Activated T-cell treated with anti-CD3 and anti-CD28 coated beads for 4 hours (primary cell): ENCODE measurements at places on chromosomes 16 and 17.

GRCh38 chr16:35210681-35211433 is 1751.4 kb downstream of the TP53TG3F start:
- no peak for DNase-seq

DNA sequence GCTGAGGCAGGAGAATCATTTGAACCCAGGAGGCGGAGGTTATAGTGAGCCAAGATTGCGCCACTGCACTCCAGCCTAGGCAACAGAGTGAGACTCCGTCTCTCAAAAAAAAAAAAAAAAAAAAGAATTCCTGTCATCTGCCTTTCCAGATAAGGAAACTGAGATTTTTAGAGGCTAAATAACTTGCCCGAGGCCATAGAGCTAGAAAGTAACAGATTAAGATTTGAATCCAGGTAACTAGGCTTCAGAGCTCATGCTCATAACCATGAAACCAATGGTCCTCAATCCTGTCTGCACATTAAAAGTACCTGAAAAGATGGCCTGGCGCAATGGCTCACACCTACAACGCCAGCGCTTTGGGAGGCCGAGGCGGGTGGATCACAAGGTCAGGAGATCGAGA is 9.5 kb downstream of the NCBP3 start:
- DNase-seq = no peak

DNA sequence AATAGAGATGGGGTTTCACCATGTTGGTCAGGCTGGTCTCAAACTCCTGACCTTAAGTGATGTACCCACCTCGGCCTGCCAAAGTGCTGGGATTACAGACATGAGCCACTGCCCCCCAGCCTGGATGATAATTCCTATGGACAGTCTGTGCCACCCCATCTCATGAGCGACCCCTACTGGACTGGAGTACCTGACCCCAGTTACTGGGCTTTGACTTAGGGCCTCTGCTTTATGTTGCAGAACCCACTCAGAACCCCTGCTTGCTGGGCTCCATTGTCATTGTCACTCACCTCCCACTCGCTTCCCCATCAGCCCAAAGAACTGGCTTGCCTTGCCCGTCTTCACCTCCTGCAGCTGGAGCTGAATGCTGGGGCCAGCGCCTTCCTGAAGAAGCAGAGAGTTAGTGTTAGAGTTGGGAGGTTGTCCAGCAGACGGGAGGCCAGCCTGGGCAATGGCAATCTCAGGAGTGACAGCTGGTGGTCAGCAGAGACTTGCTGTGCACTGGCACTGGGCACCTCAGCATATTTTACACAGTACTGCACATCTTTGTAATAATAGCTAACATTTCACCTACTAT is 4.0 kb downstream of the TAC4 start:
- no peak for DNase-seq

GRCh38 chr16:54355251-54355650 is 68.7 kb upstream of the IRX3 start:
- DNase-seq = no peak

DNA sequence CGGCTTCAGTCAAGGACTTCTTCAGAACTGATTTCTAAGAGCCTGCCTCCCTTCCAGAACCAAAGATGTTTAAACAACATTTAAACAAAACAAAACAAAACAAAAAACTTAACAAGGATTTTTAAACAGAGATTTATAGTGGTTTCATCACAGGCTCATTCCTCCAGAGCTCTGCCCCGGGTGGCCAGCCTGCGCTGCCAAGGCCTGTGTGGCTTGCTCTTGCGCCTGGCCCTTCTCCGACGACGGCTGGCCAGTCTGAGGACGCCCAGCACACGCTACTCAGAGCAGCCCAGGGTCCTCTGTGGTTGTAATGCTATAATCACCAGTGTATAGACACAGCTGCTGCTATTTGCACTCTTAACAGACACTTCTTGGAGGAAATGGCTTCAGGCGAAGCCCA is 307.2 kb upstream of the MYOCD start:
- DNase-seq = no peak

GRCh38 chr16:72309001-72309400 is 137.0 kb upstream of the PMFBP1 start:
- no peak for DNase-seq

- DNase-seq = no peak
These were observed 11.5 kb downstream of the HAS3 start for GRCh38 chr16:69116906-69117305.

GRCh38 chr17:66432996-66433551 is 130.7 kb downstream of the PRKCA start:
- no peak for DNase-seq

DNA sequence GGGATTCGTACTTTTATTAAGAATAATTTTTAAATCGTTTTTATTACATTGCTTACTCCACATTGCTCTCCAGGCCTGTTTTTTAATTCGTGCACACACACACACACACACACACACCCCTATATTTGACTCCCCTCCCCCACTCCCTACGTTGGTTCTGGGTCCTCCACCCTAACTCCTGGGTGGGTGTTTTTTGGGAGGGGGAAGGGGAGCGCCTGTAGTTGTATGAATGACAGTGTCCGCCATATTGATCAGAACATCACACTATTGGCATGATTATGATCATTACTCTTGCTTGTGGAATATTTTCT is 1.3 kb downstream of the GNAO1 start:
- DNase-seq = no peak

DNA sequence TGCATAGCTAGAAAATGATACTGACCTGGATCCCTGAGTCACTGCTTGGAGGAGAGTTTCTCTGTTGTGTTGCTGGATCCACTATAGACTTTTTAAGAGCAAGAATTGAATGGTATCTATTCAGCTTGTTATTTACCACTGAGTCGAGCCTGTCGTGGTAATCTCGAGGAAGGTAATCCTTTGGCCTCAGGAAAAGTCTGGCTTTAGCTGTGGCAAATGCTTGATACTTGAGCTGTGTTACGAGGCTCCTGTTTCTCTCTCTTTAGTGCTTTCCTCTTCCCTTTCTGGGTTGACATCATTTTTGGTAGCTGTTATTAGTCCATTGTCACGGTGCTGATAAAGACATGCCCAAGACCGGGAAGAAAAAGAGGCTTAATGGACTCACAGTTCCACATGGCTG is 314.3 kb downstream of the SNX29 start:
- no peak for DNase-seq

- no peak for DNase-seq
These were observed 6.5 kb upstream of the CCL2 start for GRCh38 chr17:34248511-34249024.

DNA sequence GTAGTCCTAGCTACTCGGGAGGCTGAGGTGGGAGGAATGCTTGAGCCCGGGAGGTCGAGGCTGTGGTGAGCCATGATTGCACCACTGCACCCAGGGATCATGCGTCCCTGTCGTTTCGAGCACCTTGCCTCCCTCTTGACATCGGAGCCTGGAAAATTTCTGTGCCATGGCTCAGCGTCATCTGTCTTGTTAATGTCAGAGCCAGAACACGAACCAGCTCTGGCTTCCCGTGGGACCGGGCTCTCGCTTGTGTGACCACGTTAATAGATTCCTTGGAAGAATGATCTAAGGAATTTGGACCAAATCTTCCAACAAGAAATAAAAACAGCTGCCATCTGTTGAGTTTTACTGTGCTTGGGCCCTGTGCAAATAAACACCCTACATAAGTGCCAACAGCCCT is 117.7 kb downstream of the ABCC1 start:
- no peak for DNase-seq

- DNase-seq = no peak
These were observed 5.6 kb upstream of the TUBG2 start for GRCh38 chr17:42653179-42654124.

DNA sequence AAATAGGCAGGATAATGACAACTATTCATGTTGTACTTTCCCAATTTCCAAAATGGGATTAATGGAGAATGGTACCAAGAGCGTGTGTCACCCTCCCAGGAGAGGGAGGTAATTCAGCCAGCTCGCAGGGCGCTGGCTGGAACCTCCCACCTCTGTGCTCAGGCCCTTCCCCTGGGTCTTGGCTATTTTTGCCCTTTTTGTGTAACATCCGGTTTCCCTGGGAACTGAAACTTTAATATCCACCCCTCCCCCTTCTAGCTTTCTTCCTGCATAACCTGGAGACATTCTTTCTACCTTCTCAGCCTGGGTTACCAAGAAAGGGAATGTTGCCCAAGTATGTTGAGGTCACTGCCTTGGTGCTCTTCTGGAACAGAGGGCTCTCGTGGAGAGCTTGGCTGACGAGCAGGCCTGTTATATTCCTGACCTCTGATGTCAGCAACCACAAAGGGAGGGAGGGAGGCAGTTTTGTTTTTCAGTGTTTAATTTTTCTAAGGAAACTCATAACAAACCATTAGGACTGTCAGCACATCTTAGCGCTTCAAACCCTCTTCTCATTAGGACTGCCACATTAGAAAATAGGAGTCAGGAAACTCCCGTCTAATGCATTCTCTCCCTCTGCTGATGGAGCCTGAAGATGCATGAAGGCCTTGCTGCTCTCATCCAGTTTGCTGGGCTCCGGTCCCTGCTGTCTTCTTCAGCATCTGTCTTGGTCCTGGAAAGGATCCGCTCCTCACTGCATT is 25.6 kb downstream of the ITGB3 start:
- DNase-seq = no peak

DNA sequence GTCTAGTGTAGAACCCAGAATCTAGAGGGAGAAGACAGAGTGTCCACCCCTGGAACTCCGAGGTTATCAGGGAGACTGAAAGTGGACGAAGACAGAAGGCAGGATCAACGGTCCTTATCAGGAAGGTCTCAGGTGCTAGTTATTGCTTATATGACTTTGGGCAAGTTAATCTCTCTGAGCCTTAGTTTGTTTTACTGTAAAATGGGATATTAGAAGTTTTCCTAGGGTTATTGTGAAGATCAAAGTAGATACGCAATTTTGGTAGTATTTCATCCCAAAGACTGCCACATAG is 1.2 kb downstream of the RNF167 start:
- DNase-seq = no peak

GRCh38 chr16:57999366-57999970 is 1.0 kb downstream of the ZNF319 start:
- peak; percentile 23 for DNase-seq

- no peak for DNase-seq
These were observed 9.5 kb upstream of the KSR1 start for GRCh38 chr17:27446569-27447301.

DNA sequence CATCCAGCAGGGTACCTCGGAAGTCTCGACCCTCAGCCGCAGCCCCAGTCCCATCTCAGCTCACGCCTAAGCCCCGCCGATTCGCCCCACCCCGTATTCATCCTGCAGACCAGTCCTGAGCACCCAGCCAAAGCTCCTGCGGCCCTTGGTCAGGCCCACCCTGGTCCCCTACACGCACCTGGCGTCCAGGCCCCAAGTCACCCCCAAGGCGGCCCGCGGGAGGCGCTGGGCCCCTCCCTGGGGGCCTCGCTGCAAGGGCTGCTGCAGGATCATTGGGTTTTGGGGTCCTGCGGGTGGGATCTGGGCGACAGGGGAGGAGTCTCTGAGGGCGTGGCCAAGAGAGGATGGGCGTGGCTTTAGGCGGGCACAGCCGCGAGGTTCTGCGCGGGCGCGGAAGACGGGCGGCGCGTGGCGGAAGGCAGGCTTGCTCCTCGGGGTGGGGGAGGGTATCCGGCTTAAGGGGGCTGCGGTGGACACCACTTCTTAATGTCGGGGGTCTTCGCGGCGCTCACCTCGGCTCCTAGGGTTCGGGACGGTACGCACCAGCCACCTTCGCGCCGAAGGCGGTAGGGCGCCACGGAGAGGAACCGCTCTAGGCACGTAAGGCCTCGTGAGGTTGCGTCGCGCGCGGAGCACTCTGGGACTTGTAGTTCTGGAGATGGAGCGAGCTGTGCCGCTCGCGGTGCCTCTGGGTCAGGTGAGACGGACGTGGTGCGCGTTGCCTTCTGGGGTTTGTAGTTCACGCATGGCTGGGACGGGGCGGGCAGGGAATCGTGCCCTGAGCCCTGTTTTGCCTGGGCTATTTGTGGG is at the start of the genes HCFC1R1 and THOC6:
Gene HCFC1R1 (minus strand): TSS at position 274 of the 810 bp plus-strand sequence. CDS start 1 bp downstream, at position 273.
Gene THOC6 (plus strand): TSS at position 367 of the 810 bp plus-strand sequence. CDS start 292 bp downstream, at position 659.
- peak; percentile 91 for DNase-seq

- no peak for DNase-seq
These were observed 19.4 kb downstream of the CSF3 start for GRCh38 chr17:40034426-40035161.

- no peak for DNase-seq
These were observed 19.4 kb downstream of the CYLD start for GRCh38 chr16:50761267-50761666.

DNA sequence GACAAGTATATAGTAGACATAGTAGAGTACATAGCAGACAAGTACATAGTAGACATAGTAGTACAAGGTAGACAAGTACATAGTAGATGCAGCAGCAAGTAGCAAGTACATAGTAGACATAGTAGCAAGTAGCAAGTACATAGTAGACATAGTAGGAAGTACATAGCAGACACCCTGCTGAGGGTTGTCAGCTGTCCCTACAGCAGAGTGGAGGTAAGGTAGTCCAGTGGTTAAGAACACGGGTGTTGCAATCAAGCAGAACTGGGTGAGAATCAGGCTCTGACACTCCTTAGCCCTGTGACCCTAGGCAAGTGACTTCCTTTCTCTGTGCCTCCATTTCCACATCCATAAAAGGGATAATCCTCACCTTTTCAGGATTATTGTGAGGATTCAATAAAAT is 94.7 kb downstream of the NOG start:
- DNase-seq = no peak

DNA sequence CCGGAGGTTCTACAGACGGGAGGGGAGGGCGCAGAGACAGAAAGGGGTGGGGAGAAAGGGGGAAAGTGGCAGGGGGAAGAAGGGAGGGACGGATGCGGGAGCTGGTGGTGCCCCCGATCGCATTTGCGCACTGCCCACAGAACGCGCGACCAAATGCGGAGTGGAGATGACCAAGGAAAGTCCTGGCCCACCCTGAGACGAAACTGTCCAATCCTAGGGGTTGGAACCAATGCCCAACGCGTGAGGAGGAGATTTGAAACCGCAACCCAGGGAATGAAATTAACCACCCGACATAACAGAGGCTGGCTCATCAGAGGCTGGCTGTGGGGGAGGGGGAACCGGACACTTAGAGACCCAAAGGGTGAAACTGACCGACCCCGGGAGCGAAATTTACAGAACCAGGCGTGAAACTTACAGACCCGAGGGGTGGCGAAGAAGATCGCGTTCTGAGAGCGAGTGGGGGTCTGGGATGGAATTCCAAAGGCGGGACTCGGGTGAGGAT is 1.4 kb downstream of the HES7 start:
- no peak for DNase-seq

- DNase-seq = no peak
These were observed 42.9 kb upstream of the SLFN13 start for GRCh38 chr17:35491417-35491816.

- no peak for DNase-seq
These were observed 8.4 kb upstream of the CLEC18A start for GRCh38 chr16:69942627-69943170.
